Activated CD4-positive, alpha-beta T cell treated with anti-CD3 and anti-CD28 coated beads, Interleukin-2, amount 10 ng/mL, durations not matched to agents 7 days and 5 days (primary cell): ENCODE measurements at places on chromosomes 16 and 17. TPM values are rescaled to one million over a fixed set of nuclear protein-coding genes. Genes with fewer than 3 reads are reported as not detected.

CALB2 gene
- total RNA-seq: not detected

SHISA9 gene
- 0.04 TPM for total RNA-seq

PCGF2 gene
- 0.23 TPM for total RNA-seq

DNA sequence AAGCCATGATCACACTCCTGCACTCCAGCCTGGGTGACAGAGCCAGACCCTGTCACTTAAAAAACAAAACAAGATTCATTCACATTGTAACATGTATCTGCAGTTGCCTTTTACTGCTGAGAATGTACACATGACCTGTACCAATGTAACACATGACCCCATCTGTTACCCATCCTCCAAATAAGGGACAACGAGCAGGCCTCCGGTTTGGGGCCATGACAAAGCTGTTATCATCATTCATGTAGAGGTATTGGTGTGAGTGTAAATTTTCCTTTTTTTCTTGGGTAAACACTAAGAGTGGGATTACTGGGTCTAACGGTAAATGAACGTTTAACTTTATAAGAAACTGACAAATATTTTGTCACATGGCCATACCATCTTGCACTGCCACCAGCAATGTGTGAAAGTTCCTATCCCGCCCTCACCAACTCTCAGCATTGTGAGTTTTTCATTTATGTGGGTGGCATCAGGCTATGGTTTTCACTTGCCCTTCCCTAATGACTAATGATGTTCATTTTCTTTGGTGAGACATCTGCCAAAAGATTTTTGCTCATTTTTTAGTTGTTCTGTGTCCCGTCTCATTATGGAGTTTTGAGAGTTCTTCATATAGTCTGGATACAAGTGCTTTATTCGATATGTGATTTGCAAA, 145.5 kb downstream of the C16orf78 start:
- DNase-seq: no peak

- peak; percentile 71 for DNase-seq
These were observed 802 bp upstream of the TOB1 start for GRCh38 chr17:50866950-50867362.

DNA sequence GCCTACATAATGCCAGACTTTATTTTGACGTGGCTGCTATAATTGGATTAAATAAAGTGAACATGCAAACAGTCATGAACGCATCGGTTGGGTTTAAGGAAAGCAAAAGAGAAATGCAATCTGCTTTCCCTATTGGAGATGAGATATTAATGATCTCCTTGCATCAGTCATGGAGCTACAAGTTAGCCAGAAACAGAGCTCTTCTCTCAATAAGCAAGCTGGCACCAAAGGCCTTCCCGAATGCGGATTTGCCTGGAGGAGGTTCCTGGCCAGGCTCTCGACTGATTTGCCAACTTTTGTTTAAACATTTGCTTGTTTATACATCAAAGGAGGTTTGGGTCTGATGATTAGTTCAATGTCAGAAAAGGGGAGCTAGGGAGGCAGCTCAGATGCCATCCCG, 318.4 kb downstream of the XYLT1 start:
- DNase-seq: no peak

GRCh38 chr16:57423152-57423551, 18.6 kb downstream of the CCL17 start:
- DNase-seq: no peak

DNA sequence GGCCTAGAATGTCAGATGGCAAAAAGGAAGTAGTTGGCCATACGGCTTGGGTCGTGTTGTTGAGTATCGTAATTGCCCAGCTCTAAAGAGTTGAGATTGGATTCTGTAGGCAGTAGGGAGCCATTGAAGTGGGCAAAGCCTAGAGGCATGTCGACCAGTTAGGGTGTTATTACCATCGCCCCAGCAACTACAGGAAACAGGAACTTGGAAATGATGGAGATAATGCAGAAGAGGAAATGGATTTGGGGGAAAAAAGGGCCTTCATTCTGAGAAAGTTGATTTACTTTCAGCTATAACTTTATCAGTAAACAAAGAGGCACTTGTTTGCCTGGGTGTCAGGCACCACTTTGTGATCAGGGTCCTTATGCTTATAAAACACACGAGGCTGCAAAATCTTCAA, 52.6 kb downstream of the COX10 start:
- DNase-seq: no peak

DNA sequence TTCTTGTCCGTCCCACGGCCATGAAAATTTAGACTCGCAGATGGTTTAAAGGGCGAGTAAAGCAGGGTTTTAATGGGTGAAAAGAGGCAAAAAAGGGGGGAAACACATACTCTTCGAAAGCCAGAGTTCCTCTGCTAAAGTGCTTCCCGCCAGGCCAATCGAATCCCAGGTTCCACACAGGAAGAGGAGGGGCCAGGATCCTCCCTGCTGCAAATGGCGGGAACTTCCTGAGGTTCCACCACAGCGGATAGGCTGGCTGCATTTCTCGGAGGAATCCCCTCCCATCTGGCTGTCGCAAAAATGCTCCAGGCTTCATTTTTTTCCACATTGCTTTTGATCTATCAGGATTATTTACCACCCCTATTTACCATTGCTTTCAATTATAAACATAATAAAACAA, 670.1 kb upstream of the CA10 start:
- no peak for DNase-seq

DNA sequence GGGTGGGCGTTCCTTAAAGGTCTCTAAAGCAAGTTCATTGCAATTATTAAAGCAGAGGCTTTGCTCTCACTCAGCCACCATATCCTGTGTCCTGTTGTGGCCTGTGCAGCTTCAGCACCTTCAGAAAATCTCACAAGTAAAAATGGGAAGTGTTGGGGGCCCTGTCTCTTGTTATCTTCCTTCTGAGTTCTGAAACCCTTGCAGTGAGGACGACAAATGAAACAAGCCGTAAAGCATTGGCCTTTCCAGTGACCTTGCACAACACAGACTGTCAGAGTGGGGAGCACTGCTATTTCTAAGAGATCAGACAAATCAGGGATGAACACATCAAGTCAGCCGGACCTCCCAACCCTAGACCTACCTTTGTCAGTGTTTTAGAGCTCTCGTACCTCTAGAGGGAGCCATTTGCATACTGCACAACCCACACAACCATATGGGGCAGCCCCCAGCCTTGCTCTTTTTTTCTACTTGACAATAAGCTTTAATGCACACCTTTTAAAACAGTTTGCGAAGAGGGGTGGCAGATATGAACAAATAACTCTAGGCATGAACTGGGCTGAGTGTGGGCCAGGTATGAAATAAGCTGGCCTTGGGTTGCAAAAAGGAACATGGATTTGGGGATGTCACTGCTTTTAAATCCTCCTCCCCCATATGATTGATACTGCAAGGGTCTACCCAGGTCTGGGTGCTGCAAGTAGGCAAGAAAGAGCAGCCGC, 89.8 kb downstream of the KATNIP start:
- DNase-seq: peak; percentile 38

DNA sequence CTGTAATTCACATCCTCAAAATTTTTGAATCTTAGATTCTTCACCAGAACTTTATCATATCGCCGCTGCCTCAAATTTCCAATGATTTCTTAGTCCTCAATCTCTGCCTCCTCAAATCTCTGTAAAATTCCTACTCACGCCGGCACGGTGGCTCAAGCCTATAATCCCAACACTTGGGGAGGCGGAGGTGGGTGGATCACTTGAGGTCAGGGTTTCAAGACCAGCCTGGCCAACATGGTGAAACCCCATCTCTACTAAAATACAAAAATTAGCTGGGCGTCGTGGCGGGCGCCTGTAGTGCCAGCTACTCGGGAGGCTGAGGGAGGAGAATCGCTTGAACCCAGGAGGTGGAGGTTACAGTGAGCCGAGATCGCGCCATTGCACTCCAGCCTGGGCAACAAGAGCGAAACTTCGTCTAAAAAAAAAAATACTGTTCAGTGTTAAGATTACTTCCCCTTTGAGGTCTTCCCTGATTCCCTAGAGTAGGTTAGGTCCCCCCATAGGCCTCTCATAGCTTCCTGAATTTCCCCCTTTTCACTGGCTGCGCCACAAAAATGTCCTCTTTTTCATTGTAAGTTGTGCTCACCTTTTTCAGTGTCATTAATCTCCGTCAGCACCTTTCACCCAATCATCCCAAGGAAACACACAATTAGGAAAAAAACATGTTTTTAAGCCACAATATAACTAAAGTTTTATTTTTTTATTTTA, 919 bp upstream of the CBX1 start:
- no peak for DNase-seq

- DNase-seq: no peak
These were observed 128.7 kb upstream of the CHMP6 start for GRCh38 chr17:80862978-80863377.

- no peak for DNase-seq
These were observed 224.3 kb downstream of the SEC14L1 start for GRCh38 chr17:77364941-77365583.

GRCh38 chr17:35519439-35519838, 18.0 kb downstream of the SLFN12L start:
- DNase-seq: no peak
